M059J (cell line): ENCODE measurements at places on chromosomes 12 and 14. TPM values are rescaled to one million over a fixed set of nuclear protein-coding genes. Genes with fewer than 3 reads are reported as not detected.

DNA sequence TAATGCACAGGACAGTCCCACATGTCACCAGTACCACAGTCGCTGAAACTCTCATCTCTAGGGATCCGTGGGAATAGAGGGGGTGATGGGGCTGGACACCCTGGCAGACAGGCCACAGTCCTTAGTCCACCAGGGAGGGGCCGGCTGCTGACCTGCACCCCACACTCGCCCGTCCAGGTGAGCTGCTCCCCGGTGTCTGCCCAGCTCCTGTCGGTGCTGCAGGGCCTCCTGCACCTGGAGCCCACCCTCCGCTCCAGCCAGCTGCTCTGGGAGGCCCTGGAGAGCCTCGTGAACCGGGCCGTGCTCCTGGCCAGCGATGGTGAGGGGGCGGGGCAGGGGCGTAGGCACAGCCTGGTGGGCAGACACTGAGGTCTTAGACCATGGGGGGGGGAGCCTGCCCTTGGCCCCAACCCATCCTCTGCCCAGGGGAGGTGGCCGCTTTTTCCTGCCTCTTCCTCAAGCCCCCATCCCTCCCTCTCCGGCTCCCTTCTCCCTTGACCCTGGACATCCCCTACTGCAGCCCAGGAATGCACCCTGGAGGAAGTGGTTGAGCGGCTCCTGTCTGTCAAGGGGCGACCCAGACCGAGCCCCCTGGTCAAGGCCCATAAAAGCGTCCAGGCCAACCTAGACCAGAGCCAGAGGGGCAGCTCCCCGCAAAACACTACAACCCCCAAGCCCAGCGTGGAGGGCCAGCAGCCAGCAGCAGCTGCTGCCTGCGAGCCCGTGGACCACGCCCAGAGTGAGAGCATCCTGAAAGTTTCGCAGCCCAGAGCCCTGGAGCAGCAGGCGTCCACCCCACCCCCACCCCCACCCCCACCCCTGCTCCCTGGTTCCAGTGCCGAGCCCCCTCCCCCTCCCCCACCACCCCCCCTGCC is 17.1 kb upstream of the ADSS1 start:
- no peak for DNase-seq

DNA sequence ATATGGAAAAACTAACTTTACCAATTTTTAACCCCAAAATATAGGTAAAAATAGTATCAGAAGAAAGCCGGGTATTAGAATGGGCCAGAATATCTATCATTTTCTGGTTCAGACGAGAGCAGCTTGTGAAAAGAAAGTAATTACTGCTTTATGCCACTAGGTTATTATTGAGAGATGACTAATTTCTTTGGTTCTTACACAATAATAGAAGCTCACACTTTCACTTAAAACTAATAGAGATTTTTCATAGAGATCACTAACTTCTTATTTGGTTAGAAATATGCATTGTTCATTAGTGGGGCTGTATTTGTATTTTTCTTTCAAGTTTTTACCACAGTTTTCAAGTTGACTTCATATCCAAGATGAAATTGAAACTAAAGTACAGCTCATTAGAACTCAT is 1241.2 kb upstream of the FLRT2 start:
- DNase-seq, result no peak

GRCh38 chr12:32586390-32586789 is 92.7 kb upstream of the DNM1L start:
- peak; percentile 61 for DNase-seq

GRCh38 chr12:132484183-132484890 is 5.6 kb upstream of the FBRSL1 start:
- DNase-seq, result no peak

GRCh38 chr14:89503431-89503996 is 86.5 kb upstream of the FOXN3 start:
- DNase-seq, result no peak

The KRT71 gene
- total RNA-seq, result not detected in 2 replicates

The PLEK2 gene
- not detected in 2 replicates for total RNA-seq

The MAP1LC3B2 gene
- total RNA-seq, result 0.67 TPM in 1 of 2 replicates, not detected in the other

DNA sequence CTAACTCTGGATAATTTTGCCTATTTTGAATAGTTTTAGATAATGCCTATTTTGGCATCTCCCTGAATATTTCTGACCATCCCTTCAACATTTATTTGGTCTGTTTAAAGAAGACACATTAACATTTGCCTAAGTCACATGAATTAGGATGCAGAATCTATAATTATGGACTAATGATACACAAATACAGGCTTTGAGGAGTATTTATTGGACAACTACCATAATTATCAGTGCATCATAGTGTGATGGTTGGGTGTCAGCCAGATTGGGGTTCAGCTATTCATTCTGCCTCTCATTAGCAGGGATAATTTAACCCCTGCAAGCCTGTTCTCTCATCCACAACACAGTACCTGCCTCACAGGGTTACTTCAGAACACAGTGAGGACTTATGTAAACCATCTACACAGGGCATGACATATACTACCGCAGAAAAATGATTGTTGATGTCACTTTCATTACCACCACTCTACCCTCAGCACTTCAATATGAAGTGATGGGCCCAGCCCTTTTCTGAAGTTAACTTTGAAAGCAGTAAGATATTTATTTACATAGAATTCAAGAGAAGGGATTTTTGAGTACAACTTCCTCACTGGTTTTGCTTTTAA is 14.4 kb downstream of the PRKCH start:
- no peak for DNase-seq

The ZNF410 gene
- total RNA-seq, result 85.0 and 110 TPM in 2 replicates

GRCh38 chr14:95758331-95758730 is 44.4 kb upstream of the TCL1A start:
- no peak for DNase-seq

DNA sequence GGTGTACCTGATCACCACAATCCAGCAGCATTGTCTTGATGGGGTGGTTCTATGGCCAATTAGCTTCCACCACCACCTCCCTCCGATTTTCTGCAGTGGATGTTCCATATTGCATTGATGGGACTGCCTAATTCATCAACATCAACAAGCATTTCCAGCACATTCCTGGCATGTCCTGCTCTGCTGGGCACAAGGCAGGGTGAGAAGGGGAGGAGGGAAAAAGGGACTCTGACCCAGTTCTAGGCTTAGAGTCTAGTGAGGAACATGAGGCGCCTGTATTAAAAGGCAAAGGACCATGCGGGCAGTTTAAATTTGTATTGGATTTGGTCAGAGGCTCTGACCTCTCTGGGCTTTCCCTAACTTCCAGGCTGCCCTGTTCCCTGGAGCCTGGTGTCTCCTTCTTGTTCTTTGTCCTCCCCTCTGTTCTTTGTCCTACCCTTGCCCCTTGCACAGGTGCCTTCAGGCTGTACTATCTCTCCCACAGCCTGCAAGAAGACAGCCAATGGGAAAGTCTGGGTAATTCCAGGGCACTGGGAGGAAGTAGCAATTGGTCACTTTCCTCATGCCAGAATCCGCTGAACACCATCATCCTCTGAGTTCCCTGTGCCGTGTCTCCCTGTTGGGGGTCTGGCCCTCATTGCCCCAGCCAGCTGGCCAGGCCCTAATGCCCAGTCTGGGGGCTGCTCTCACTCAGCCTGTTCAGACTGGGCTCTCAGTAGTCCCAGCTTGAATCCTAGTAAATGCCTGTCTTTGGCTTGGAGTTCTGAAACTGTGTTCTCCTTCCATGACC is 43.3 kb downstream of the TSPAN11 start:
- DNase-seq, result no peak

The FKBP4 gene
- total RNA-seq, result 42.1 and 43.0 TPM in 2 replicates

The ZNF891 gene
- total RNA-seq, result 0.32 and 0.44 TPM in 2 replicates
